GDM1 (cell line): ENCODE measurements at places on chromosomes 1 and 21.
A peak's percentile ranks its signal among the peaks of the same experiment; 100 is the strongest.

DNA sequence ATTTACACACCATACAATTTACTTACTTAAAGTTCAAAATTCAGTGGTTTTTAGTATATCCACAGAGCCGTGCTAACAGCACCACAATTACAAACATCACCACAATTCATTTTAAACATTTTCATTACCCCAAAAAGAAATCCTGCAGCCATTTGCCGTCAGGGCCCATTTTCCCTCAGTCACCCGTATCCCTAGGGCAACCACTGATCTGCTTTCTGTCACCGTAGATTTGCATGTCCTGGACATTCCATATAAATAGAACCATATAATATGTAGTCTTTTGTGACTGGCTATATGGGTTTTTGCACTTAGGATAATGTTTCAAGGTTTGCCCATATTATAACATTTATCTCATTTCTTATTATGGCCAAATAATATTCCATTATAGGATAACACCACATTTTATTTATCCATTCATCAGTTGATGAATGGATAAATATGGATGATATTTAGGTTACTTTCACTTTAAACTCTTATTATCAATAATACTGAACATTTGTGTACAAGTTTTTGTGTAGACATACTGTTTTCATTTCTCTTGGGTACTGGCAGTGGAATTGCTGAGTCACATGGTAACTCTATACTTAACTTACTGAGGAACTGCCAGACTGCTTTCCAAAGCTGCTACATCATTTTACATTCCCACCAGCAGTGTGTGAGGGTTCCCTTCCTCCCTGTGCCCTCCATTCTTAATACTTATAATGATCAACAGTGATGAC, 68.9 kb downstream of the ST3GAL3 start:
- DNase-seq = no peak

GRCh38 chr1:46675549-46676314, 4.1 kb downstream of the TEX38 start:
- DNase-seq = no peak

DNA sequence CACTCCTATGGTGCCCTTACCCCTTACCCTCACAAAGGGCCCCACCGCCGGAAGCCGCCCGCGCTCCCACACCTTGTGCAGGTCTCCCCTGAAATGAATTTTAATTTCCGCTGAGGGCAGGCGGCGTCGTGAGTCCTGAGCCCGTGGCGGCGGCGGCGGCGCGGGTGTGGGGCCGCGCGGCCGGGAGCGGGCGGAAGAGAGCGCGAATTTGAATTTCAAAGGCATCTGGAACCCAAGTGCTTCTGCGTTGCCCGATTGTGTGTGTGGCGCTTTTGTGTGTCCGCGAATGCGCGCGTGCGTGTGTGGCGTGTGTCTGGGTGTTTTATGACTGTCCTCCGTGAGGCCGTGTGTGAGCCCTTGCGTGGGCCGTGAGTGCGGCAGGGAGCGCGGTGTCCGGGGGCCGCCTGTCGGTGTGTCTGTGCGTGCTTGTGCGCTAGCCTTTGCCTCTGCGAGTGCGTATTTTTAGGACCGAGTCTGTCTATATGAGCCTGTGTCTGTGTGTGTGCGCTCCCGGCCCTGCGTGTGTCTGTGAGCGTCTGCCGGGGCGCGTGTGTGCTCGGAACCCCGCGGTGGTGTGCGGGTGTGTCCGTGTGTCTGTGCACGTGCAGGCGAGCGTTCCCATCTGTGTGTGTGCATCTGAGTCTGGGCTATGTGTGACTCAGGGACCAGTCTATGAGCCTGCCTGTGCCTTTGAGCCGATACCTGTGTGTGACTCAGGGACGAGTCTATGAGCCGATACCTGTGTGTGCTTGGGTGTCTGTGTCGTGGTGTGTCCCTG, 7.9 kb upstream of the ADGRB2 start:
- no peak for DNase-seq

- no peak for DNase-seq
Measured at GRCh38 chr1:204257446-204257845, 43.7 kb upstream of the GOLT1A start.

DNA sequence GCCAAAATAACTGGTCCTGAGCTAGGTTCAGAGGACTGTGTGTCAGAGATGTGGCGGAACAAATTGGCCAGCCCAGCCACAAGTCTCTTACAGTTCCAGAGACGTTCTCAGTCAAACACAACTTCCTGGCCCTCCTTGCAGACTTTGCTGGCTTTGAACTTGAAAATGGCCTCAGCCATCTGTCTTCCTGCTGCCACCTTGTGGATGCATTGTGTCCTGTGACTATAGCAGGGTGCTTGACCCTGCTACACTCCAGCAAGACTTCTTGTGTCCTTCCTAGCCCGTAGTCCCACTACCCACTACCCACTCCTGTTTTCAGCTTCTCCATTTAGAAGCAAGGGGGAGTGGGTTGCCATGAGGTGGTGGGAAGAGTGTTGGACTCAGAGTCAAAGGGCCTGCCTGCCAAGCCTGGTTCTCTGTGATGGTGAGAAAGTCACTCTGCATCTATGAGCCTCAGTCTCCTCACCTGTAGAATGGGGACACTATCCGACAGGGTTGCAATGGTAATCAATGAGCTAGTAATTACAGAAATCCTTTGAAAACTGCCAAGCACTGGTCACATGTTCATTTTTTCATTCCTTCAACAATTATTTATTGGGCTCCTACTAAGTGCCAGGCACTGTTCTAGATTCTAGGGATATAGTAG, 109.9 kb downstream of the IGSF21 start:
- DNase-seq = peak; percentile 61
